ENCODE measurements at places on chromosomes 2 and 18. TPM values are rescaled to one million over a fixed set of nuclear protein-coding genes. Genes with fewer than 3 reads are reported as not detected.

Gene REG1B
- not detected for total RNA-seq

- DNase-seq = no peak
These were observed 26.6 kb downstream of the PAX8 start for GRCh38 chr2:113252047-113252590.

GRCh38 chr18:43596105-43596712 lies 318.9 kb upstream of the SYT4 start:
- no peak for DNase-seq

DNA sequence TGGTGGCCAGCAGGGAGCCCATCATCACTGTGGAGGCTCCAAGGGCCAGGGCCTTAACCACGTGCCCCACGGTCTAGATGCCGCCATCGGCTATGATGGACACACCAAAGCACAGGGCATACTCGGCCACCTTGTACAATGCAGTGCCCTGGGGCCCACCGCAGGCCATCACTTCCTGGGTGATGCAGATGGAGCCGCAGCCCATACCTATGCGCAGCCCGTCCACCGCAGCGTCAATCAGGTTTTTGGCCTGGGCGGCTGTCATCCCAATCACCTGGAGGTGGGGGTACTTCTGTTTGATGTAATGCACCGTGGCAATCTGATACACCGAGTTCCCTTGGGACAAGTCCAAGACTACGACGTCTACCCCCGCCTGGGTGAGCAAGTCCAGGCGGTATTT lies 153.3 kb upstream of the ZSWIM2 start:
- DNase-seq = no peak

- DNase-seq = no peak
These were observed 20.0 kb upstream of the PTPN2 start for GRCh38 chr18:12904012-12904516.

GRCh38 chr2:27509326-27509725 lies 12.7 kb downstream of the GCKR start:
- no peak for DNase-seq

Gene EHD3
- total RNA-seq = 13.1 TPM

Gene ANKRD36B
- total RNA-seq = 47.4 TPM
